ENCODE measurements at places on chromosomes 1 and 21.

DNA sequence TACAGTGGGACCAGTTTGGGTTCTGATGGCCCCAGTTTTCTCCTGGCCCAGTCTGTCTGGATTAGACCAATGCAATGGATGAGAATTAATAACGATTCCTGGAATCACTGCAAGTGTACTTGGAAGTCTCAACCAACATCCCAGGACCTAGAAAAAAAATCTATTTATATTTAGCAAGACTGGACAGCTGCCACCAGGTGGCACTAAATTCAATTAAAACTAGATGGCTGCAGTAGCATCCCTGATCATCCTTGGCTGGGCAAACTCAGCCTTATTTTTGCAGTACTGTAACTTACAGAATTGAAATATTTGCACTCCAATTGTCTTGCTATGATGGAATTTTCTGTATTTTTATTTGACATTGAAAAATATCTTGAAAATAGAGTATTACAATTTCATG is 165.7 kb downstream of the NCAM2 start:
- peak; percentile 4 for DNase-seq

DNA sequence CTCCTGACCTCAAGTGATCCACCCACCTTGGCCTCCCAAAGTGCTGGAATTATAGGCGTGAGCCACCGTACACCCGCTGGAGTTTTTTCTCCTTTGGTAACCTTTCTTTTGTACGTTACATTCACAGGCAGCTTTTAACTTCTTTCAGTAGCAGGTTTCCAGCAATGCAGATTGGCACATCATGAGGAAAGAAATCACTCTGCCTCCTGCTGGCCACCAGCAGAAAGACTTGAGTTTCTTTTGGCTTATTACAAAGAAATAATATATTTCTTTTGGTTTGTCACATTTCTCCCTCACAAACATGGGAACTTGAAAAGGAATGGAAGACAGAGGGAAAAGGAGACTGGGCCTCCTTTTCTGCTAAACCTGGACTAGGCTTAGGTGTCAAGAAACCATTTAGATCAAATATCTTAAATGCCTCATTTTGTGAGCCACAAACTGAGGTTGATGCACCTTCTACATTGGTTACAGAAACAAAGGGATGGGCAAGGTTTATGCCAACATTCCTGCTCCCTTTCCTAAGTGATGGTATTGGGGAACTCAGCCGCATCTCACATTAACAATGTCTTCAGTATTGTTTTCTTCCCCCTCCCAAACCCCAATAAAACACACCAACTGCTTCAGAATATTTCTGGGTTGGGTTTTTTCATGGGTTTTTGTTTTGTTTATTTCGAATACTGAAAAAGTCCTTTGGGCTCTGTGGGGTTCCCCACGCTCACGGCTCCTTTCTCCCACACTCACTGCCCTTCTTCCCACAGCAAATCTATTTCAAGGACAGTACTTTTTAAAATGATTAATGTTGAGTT is 7.7 kb downstream of the ENSA start:
- DNase-seq = peak; percentile 55

DNA sequence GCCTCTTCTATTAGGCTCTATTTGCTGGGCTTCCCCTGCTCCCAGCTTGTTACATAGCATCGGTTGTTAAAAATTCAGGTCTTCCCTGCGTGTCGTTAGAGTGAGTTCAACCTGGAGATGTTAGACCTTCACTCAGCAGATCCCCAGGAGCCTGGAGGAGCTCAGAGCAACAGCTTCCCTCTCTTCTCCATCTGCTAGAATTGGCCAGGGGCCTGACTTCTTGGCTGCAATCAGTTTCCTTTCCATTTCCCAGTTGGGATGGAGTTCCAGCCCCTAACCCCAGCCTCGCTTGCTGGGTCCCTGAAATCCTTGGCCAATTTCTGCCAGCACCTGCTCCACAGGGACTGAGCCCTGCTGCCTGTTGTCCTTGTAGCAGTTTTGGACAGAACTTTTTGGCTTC is 55.9 kb downstream of the MT1HL1 start:
- no peak for DNase-seq

DNA sequence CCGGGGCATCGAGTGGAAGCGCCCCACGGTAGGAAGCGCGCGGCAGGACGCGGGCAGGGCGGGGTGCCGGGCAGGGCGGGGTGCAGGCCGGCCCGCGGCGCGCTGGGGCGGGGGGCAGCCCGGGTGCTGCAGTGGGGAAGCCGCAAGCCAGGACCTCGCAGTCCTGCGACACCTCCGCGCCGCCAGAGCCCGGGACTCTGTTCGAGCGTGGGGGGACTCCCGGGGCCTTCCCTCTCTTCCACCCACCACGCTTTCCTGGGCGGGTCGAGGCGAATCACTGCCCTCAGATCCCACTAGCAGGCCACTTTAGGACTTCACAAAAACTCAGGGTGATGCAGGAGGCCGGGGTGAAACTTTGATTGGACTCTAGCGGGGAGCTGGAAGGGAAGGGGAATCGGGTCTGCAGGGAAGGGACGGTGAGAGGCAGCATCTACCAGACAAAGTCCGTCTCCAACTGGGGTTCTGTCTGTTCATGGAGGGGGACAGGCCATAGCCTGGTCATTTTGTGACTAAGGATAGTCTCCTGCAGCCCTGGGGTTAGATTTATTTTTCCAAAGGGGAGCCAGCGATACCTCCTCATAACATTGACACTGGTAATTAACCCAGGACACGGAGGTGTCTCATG is 623 bp downstream of the CAPN2 start:
- DNase-seq = peak; percentile 50

DNA sequence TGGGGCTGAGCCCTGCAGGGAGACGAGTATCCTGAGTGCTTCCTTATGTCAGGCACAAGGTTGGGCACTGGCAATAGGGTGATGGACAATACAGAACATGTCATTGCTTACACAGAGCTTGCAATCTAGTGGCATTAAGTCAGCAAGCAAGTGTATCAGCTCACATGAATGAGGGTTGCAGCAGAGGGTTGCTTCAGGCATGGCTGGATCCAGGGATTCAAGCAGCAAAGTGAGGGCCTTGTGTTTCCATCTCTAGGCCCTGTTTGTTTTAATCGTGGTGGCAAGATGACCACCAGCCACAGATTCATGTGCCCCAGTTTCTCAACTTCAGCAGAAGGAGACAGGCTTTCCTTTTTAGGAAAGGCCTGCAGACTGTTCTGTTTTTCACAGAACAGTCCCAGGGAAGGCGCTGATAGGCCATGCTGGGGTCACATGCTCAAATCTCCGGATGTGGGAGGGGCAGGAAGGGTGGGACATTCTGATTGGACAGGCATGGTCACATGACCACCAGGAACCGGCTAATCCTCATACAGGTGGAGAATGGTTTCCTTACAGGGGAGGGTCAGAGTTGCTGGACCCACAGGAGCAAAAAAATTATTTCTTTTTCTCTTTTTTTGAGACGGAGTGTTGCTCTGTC is 14.4 kb downstream of the PLOD1 start:
- no peak for DNase-seq

GRCh38 chr1:203692565-203693470 is 66.2 kb downstream of the ATP2B4 start:
- no peak for DNase-seq

DNA sequence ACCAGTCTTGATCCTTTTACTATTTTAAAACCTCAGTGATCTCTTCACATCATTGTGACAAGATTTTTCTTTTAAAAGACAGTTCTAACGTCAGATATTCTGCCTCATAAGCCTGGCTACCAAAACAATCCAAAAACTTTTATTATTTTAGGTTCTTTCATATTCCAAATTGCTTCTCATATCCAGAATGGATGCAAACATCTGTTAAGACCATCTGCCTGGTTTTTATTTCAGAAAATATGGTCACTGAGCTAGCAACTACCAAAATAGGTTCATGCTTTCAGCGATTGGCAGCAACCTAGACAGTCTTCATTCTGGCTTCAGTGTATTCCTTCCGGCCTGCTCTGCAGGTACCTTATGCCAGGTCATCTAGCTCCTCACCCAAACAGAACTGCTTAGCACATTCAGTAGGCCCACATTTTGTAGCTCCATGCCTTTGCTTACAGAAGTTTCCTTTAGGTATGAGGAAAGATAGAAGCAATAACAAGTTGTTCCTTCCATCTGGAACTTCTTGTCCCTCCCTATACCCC is 59.0 kb upstream of the CACYBP start:
- no peak for DNase-seq

DNA sequence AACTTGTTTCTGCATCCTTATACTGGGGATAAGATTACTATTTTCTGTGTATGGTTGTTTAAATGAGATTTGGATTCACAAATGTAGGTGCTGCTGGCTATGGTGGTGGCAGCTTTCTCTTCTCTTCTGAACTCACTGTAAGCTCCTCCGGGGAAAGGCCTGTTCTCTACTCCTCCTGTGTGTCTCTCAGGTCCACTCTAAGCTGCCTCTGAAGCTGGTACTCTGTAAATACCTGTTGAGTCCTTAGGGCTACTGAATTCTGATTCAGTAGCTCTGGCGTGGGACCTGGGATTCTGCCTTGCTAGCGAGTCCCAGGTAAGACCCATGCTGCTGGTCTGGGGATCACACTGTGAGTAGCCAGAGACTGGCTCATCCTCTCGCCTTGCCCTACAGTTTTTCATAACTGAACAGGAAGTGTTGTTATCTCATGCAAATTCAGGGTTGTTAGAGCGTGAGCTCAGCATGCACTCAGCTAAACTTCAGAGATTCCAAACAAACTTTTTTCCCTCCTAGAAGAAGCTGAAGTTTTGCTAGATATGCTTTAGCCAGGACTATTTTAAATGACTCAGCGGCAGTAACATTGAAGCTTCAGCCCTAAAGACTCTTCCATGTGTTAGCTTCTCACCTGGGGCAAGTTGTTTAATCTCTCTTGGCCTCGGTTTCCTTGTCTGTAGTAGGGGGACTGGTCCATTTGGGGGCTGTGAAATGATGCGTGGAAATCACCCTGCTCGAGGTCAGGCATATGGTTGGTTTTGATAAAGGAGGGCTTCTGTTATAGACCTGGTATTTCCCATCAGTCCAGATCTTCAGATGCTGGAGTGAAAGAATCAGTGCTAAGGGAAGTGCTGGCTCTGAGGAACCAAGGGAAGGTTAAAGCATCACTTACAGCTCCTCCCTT is 271.5 kb upstream of the TMEM51 start:
- no peak for DNase-seq

- no peak for DNase-seq
Observed at GRCh38 chr1:39825432-39825941, 36.8 kb upstream of the BMP8B start.

DNA sequence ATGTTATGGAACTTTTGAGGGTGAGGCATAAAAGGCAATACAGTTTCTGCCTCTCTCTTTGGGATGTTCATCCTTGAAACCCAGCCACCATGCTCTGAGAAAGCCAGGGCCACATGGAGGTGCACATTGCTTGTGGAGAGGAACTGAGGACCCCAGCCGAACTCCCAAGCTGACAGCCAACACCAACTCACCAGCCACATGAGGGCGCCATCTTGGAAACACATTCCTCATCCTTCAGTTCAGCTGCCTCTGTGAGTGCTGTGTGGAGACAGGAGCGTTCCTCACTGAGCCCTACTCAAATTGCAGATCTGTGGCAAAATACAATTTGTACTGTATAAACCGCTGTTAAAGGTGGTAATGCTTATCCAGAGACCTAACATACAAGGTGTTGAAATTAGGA is 137.5 kb downstream of the GABPA start:
- DNase-seq = no peak

DNA sequence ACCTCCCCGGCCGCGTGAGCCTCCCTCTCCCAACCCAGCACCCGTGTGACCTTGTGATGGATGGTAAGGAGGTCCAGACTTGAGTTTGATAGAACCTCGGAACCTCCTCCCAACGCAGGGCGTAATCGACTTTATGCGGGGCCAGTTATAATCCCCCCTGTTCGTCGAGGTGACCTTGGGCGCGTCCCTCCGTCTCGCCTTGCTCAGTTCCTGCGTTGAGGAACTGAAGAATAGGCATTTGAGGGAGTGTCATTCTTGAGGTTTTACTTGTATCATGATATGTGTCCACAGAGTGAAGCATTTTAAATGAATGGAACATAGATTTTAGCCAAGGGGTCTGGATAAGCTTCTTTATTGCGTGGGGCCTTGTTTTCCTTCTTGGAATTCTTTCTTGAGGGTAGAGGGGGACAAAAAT is 433 bp downstream of the TIMM17A start:
- DNase-seq = no peak

- DNase-seq = peak; percentile 46
Observed at GRCh38 chr1:200483491-200484143, 73.8 kb upstream of the ZNF281 start.

DNA sequence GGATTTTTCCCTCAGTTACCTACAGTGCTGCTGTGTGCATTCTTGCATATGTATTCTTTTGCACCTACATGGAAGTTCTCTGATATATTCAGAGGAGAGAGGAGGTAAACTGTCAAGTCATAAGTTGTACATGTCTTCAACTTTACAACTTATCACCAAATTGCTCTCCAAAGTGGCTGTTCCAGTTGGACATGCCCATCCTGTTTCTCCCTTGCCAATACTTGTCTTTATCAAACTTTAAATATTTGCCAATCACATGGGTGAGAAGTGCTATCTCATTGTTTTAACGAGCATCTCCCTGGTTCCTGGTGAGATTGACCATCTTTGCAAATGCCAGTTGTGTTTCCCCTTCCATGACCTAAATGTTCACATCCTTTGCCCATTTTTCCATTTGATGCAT is 88.2 kb downstream of the KIF26B start:
- DNase-seq = no peak

DNA sequence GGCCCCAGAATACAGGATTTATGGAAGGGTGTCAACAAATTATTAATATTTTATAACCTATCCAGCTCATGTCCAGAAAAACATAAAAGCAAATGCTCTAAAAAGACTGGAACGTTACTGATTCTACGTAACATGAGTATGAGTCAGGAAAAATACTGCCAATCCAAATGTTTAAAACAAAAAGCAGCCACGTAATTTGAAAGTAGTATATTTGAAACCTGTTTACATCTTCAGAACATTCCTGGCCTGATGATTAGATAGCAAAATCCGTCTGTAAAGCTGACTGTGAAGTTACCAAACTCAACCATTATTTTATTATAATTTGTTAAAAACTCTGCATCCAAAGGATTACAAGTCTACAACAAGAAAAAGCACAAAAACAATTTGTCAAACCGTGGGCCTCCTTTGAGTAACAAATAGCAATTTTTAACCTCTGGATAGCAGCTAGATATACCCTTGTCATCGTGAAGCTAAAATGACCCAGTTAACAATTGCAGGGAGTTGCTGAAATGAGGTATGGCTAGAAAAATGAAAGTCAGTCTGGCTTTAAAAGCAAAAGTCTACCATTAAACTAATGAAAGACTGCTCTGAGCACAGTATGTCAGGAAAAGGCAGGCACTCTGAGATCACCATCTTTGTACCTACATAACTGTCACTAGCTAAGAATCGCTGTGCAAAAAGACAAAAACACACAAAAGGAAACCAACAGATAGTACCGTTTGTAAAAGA is 1.2 kb downstream of the UBR4 start:
- no peak for DNase-seq

DNA sequence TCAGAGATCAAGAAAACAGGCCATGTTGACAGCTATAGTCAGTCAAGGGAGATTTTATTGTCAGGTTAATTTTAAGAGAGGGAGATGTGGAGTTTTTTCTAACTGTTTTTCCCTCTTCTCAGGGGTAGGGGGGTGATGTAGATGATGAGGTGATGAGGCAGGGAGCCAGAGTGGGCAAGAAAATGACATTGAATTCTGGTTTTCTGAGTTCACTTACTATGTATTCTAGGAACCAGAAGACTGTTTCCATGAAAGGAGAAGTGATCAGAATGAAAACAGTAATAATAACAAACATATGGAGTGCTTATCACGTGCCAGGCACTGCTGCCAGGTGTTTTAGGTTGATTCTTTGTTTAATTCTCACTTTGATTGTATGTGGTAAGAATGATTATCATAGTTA is 40.2 kb downstream of the CASQ2 start:
- DNase-seq = no peak

Measured in stimulated activated CD4-positive, alpha-beta T cell treated with anti-CD3 and anti-CD28 coated beads, Interleukin-4, amount 100 ng/mL, for 1 hour (primary cell).